ENCODE measurements at places on chromosomes 5 and 9.
A peak's percentile ranks its signal among the peaks of the same experiment; 100 is the strongest.

DNA sequence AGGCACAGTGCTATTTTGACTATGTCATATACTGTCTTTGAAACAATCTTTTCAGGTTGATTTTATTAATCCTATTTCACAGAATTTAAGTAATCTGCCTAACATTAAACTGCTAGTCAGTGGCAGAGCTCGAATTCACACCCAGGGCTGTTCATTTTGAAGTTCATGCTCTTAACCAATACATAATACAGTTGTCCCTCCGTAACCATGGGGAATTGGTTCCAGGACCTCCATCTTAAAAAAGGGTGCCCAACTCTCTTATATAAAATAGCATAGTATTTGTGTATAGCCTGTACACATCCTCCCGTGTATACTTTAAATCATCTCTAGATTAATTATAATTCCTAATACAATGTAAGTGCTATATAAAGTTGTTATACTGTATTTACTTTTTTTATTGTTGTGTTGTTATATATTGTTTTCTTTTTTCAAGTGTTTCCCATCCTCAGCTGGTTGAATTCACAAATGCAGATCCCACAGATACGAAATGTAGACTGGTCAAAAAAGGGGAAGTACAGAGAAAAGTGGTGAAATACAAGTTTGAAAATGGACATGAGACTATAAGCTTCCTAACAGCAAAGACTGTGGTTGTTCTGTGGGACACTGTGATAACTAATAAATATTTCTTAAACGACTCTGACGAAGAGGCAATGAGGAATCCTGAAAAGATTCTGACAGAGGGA, 18.3 kb downstream of the RFX3 start:
- DNase-seq: peak; percentile 22

DNA sequence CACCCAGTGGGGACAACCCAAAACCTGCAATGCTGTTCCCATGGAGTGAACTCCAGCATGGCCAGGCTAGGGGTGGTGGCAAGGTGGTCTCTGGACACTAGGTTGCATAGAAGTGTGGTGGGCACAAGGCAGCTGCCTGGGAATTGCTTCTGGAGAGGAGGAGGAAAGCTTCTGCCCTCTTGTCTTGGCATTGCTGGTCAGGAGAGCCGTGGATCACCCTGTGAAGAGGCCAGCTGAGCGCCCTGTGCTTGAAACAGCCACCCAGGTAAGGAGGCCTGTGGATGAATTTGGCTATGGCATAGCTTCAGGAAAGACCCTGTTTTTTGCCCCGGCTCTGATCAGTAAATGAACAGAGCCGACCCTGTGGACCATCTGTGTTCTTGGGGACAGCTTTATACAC, 273.1 kb downstream of the HSPA4 start:
- DNase-seq: no peak

DNA sequence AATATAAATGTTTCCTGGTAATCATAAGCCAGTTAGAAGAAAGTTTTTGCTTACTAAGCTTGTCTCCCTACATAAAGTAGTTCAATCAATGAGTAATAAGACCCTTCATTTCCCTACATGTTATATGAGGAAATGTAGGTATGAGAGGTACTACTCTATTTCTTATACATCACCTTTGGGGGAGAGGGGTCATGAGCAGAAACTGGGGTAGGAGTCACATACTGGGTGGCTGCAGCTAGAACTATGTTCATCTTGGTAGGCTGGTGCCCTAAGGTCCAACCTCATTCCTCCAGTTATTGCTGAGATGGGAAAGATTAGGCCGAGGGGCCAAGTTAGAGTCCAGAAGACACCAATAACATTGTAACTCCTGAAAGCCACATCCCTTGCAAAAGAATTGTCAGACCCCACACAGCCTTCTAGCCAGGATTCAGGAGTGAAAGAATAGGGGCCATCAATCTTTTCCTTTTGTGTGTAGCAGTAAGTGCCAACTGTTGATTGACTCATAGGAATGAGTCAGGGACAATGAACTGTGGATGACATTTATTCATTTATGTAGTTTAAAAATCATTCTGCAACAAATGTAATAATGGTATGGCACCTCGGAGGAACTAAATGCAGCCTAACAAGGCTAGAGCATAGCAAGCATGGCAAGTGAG, 21.6 kb upstream of the SREK1 start:
- no peak for DNase-seq

- DNase-seq: no peak
These were observed 42.2 kb upstream of the IZUMO3 start for GRCh38 chr9:24587883-24588282.

GRCh38 chr9:13719981-13720676, 440.6 kb upstream of the MPDZ start:
- no peak for DNase-seq

DNA sequence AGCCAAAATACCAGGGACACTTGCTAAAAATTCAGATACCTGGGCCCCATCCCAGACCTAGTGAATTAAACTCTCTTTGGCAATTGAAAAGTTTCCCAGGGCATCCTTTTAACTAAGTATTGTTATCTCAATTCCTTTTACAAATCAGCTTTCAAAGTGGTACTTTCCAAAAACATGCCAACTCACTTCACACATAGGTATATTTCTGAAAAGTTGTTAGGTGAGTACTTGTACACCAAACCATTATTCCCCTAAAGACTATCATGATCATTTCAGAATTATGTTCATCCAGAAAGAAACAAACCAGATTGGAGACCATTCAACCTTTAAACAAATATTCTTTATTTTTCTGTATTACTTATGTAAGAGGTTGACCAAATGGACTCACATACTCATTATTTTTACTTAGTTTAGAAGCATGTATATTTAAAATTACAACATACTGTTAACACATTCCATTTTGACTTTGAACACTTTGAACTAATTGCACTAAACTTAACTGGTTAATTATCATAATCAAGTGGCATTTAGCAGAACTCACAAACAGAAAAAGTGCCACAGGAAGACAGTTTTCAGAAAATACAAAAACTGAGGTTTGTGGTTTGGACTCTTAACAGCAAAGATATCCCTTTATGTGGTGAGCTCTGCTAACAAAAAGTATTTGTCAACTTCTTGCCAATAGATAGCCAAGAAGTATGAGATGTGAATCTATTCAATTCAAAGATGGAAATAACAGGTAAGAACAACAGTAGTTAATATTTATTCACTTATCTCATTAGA, 40.7 kb downstream of the KIAA0825 start:
- DNase-seq: no peak

DNA sequence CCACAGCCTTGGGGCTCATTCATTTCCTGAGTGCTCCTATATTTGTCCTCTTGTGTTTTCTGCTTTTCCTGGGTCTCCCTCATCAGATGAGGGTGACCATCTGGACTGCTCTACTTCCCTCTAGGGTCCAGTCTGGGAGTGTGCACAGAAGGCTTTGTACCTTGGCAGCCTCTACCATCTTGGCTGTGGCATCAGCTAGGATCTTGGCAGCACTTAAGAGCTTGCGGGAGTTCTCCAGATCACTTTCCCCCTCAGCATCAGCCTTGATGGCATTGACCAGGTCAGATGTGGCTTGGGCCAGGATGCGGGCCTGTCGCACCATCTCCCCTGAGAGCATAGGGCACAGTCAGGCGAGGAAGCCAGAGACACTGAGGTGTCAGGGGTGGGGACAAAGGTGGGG, 15.8 kb downstream of the TLN1 start:
- no peak for DNase-seq

GRCh38 chr9:132404228-132404881, 2.3 kb downstream of the TTF1 start:
- no peak for DNase-seq

DNA sequence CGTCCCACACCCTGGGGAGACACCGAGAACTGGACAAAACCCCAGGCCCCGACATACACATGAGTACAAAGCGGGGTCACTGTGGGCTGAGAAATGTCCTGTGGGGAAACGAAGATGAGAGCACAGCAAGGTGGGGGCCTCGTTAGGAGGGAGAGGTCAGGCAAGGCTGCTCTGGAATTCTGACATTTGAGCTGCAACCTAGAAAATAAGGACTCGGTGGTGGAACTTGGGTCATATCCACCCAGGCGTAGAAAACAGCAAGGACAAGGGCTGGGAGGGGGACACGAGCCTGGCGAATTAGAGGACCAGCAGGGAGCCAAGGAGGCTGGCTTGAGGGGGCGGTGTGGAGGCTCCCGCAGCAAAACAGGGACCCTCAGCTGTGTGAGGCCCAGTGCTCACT, 32.8 kb downstream of the NCS1 start:
- no peak for DNase-seq

DNA sequence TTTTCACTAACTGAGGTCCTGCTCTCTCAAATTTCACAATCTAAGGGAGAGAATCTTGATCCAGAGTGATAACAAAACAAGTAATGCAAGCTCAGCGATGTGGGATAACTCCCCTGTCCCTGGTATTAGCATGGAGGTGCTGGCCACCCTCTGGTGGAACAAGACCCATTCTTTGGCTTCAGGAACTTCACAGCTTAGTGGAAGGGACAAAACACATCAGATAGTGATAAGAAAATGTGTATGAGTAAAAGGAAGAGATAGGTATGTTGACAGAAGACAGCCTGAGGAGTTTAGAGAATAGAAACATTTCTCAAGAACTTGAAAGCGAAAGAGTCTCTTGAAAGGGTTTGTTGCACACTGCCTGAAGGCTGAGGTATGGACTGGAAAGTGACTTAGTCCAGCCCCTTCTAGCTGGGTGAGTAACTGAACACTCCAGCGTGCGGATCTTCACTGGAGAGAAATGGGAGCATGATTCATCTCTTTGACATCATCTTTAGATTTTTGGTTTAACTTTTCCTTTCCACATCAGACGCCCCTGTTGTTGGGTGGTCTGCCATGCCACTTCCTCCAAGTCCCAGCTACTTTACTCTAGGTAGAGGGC, 25.4 kb upstream of the ZSWIM6 start:
- no peak for DNase-seq

DNA sequence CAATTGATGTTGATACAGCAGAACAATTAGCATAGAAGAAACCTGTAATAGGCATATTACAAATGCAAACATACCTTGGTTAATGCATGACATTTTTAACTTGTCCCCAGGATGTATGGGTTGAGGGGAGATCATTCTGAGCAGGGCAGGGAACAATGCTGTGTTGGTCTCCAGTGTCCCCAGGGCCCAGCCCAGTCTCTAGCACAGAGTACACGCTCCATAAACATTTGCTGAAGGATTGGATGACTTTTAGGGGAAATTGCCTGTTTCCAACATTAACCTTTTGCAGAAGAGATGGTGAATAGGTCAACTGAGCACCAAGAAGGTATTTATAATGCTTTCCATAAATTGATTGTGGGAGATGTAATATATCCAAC, 20.0 kb downstream of the ANKRA2 start:
- no peak for DNase-seq

DNA sequence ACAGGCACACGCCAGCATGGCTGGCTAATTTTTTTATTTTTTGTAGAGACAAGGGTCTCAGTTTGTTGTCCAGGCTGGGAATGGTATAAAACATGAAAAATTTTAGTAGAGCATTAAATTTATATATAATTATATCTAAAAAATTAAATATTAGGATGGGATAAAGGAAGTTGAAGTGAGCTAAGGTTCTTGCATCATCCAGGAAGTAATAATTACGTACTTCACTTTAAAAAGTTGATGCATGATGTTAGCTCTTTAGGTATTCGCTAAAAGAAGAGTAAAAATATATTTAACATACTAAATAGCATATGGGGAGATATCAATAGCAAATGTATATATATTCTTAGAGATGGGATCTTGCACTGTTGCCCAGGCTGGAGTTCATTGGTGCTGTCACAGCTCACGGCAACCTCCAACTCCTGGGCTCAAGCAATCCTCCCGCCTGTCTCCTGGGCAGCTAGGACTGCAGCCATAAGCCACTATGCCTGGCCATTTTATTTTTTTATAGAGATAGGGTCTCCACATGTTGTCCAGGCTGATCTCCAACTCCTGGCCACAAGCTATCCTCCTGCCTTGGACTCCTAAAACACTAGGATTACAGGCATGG, 12.3 kb downstream of the DCAF10 start:
- DNase-seq: no peak

GRCh38 chr5:312845-313244, 8.7 kb upstream of the AHRR start:
- DNase-seq: no peak
